Fibroblast of skin of left quadriceps (primary cell): ENCODE measurements at places on chromosomes 3 and 15.

- DNase-seq: no peak
Measured at GRCh38 chr3:41431386-41431785, 232.1 kb downstream of the CTNNB1 start.

DNA sequence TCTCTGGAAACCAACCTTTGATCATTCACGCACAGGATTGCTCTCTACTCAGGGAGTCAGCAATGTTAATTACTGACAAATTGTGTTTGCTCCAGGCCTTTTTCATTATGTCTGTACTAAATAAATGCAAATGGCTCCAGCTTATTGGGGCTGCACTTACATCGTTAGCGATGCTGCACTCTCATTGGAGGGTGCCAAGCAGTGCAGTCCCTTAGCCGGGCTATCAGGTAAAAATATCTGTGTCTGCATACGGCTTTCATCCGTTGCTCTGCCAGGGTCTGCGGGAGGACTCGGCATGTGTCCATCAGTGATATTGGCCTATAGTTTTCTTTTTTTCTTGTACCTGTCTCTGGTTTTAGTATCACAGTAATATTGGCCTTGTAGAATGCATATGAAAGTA lies 471.5 kb upstream of the CADM2 start:
- DNase-seq: no peak

- DNase-seq: no peak
Measured at GRCh38 chr3:37026851-37027250, 33.5 kb downstream of the MLH1 start.

DNA sequence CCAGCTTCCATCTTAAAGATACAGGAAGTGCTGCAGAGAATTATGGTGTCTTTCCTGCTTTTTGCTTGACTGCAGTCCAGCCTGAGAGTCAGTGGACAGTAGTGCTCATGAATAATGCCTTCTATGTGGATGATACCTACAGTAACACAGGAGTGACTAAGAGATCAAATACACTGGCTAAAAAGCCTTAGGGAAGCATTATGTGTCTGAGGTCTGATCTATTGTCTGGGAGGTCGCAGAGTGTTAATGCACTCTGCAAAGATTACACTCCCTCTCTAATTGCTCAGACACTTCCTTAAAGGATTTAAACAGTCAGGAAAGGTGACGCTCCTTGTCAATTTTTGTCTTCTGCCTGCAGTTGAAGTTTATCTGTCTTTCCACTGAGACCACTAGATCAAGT lies 183.6 kb downstream of the MCTP2 start:
- DNase-seq: no peak

GRCh38 chr3:33403756-33404155 lies 36.4 kb downstream of the UBP1 start:
- no peak for DNase-seq

GRCh38 chr3:4751029-4751501 lies 228.2 kb upstream of the BHLHE40 start:
- no peak for DNase-seq

DNA sequence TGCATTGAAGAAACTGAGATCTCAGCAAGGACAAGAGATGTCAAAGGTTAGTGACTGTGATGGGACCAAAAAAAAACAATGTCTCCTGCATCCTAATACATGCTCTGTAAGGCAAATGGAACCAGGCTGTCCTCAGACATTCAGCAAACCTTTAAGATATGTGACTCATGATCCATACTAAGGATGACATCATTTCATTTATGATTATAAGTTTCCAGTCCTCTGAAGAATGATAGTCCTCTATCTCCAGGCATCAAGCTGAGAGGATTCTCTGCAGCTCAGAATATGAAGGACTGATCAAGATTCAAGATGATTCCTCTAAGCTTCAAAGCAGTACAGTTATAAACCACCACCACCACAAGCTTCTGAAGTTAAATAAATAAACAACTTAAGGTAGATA lies 47.6 kb downstream of the SSR3 start:
- DNase-seq: no peak

DNA sequence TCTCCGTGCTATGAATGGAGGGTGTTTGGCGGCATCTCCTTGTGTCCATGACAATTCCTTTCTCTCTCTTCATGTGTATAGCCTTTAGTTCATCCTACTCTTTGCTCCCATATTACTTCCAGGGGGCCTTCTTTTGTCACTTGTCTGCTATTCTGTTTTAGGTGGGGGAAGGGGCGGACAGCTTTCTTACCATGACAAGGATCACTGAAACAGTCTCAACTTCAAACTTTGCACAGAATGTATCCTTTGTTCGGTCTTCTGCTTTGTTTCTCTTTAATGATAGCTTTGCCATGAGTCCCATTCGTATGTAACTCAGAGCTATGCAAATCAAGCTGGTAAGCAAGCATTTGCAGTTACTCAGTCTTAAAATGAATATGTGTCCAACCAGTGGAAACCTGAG lies 294.2 kb downstream of the TIGIT start:
- no peak for DNase-seq

DNA sequence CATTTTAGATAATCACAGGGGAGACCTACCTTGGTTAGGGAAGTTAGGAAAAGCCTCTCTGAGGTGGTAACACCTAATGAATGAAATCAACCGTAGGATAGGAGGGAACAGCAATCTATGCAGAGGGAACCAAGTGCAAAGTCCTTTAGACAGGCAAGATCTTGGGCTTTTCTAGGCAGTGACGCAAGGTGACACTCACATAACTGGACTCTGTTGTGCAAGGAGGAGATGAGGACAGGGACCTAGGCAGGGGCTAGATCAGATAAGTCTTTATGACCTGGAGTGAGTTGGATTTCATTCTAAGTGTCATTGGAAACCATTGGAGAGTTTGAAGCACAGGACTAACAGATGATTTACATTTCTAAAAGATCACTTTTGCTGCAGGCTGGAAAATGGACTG lies 4.6 kb upstream of the LMOD3 start:
- DNase-seq: no peak

- no peak for DNase-seq
Measured at GRCh38 chr15:36632226-36632625, 52.8 kb downstream of the CDIN1 start.

GRCh38 chr15:31235311-31236183 lies 91.1 kb upstream of the KLF13 start:
- peak; percentile 2 for DNase-seq
